ENCODE measurements at places on chromosomes 2 and 18.

DNA sequence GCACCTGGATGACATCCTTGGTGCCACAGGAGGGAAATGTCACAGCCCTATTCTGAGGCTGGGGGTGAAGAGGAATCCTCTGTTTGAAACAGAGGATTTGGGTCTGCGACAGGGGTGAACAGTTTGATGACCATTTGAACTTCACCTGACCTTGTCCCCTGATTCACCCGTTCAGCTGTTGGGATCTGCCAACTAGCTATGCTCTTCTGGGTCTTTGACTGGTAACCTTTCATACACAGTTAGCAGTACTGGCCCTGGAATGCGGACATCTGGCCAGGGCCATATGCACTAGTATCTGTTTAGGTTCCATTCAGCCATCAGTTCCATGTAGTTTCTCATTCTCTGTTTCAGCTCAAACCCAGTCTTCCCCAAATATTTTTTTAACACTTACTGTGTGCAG is 72.6 kb upstream of the MCFD2 start:
- DNase-seq, result no peak

DNA sequence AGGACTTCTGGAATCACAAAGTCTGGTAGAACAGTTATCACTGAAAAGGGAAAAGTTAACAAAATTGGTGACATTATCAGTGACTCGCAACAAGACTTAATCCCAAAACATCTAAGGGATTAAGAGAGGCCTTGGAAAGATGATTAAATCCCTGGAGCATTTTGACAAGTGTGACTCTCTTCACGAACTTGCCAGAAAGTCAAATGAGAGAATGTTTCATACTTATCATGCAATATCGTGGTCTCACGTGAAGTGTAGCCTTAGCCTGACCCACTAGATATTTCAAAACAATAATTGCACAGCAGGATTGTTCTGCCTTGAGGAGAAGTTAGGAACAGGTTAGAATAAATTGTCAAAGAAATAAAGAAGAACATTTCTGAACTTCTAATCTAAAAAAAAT is 104.5 kb downstream of the COL6A3 start:
- no peak for DNase-seq

- DNase-seq, result no peak
These were observed 122.6 kb upstream of the OTX1 start for GRCh38 chr2:62928015-62928414.

DNA sequence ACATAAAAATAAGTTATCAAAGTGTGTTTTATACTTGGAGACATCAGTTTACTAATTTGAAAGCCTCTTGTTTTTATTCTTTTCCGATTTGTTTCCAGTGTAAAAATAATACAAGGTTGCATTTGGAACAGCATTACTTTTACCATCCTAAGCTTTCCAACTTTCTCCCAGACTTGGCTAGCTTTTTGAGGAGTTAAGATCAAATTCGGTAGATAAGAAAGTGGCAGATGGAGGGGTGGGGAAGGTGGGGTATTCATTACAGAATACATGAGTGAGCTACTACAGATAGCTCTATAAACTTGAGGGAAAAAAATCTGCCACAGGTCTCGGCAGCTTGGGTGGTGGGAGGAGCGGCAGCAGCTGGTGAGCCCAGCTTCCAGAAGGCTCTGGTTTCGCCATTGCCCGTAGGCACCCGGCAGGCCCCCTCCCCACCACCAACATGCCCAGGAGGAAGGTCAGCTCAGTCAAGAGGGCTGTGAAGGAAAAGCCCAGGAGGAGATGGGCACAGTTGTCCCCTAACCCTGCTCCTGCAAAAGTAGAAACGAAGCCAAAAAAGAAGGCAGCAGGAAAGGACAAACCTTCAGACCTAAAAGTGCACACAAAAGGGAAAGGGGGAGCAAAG is 18.6 kb upstream of the RMC1 start:
- no peak for DNase-seq

DNA sequence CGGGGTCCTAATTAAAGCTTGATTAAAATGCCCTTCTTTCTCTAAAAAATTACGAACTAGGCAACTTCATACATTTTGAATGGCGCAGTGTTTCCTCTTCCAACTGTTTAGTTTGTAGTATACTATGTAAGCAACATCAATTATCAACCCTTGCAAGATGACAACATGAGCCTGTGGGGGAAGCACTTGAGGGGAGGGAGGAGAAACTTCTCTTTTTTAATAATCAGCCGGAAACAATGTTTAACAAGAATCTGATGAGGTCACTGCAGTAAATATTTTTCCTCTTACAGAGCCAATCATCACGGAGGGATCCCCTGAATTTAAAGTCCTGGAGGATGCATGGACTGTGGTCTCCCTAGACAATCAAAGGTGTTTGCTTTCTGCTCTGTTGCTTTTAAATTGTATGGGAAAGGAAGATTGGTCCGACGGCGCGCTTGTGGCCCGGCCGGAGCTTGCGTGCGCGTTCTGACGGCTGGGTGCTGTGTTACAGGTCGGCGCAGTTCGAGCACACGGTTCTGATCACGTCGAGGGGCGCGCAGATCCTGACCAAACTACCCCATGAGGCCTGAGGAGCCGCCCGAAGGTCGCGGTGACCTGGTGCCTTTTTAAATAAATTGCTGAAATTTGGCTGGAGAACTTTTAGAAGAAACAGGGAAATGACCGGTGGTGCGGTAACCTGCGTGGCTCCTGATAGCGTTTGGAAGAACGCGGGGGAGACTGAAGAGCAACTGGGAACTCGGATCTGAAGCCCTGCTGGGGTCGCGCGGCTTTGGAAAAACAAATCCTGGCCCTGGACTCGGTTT is 5.3 kb upstream of the DLX1 start:
- DNase-seq, result no peak

DNA sequence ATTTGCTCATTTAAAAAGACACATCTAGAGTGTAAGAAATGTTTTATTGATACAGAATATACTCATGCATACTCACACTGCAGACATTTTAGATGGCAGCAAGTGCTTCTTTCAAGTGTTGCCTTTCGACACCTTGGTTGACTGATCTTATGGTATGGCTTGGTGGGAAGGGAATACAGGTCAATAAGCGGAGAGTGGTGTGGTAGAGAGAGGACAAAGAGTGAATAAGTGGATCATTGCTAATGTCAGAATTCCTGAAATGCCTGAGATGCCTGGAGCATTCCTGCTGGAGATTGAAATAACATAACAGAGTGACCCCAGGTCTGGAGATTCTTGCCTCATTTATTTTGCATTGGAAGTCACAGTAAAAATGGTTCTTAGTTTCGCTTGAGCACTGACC is 76.7 kb downstream of the RND3 start:
- no peak for DNase-seq

DNA sequence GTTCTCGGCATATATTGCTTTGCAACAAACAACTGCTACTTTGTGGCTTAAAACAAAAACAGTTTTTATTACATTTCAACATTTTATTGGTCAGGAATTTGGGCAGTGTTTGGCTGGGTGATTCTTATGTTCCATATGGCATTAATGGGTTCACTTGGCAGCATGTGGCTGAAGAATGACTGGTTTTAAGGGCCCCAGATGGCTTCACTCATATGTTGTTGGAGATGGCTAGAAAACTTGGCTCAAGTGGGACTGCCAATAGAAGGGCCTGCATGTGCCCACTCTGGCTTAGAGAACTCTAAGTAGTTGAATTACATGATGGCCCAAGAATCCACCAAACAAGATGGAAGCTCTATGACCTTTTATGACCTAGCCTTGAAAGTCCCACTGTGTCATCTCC is 86.1 kb downstream of the FASTKD2 start:
- DNase-seq, result no peak

DNA sequence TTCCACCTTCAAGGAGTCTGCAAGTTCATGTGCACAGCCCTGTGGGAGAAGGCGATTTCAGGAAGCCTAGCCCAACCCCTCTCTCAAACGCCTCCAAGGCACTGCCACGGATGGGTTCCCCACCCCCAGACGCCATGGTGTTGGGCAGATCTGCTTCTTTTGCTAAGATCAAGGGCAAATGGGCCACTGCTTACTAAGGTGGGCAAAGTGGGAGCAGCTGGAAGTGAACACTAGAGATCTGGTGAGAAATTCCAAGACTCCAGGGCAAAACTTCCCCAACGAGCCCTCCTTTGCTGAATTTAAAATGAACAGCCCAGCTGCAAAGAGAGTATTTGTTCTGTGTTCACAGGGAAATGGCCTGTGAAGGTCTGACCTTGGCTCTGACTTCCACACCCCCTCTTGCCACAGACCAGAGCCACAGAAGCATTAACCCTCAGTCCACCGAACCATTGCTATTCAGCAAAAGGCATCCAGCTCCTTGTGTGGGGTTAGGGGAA is 45.1 kb upstream of the ZBTB7C start:
- DNase-seq, result no peak

DNA sequence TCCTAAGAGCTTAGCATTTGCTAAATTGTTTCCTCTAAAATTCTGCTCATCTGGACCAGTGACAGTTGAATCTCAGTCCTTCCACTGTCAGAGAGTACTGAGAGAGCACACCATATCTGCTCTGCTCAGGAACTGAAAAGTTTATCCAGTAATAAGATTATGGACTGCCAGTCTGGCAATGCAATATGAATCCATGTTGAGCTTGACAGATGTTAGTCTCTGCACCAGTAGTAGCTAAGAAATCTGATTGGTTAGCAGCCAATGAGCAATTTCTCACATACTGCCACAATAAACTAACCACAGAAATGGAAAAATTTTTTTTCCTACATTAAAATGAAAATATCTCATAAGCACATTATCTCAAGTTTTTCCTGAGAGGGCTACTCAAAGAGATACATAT is 2.3 kb downstream of the PRKD3 start:
- no peak for DNase-seq

- no peak for DNase-seq
These were observed 8.1 kb upstream of the NFATC1 start for GRCh38 chr18:79387615-79388014.

DNA sequence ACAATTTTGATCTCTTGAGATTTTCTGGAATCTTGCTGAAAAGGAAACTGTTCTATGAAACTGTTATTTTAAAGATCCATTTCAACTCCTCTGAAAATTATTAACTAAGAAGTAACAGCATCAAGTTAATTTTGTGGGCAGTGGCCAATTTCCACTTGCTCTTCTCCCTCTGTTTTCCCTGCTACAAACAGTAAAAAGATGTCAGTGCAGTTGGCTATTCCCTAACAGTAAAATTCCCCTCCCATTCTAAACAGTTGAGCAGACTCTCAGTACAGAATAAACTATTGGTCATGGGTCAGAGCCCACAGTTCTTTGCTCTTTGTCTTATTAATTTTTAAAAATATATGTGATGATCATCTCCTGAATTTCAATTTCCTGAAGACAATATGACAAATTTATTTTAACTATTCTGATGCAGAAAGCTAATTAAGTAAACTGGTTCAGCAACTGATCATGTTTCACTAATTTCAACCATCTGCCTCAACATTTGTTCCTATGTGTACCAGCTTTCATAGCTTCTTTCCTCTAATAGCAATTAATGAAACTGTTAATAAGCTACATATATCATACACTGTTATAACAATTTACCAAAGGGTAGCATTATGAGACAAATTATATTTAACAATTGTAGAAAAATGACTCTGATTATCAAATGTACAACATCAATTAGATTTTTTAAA is 41.1 kb upstream of the GALNT5 start:
- DNase-seq, result no peak

- no peak for DNase-seq
These were observed 77.5 kb downstream of the BAZ2B start for GRCh38 chr2:159538801-159539200.

DNA sequence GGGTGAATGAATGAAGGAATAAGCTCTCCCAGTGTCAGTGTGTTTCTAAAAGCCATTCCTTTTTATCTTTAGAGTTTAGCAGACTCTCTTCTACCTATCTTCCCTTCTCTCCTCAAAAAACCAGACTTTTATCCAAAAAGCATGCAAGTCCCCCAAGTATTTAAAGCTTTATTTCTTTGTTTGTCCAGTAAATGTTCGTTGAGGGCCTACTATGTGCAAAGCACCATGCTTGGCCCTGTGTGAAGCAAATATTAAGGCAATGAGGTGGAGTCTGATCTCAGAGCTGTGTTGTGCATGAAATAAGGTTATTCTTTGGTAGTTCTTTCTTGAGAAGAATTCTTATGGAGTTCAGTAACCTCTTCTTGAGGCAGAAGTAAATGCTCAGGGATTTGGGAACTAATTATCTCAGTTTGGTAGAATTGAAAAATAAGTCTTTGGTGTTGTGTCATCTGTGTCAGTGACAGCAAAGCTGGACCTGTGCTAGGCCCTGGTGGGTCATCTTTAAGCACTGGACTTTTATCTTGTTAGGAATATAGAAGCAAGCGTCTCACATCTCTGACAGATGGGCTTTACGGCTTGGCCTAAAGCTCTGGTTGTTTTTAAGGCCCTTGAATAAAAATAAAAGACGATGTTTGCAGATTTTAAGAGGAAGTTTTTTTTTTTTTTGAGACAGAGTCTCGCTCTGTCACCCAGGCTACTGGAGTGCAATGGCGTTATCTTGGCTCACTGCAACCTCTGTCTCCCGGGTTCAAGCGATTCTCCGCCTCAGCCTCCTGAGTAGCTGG is 28.1 kb upstream of the CASP10 start:
- no peak for DNase-seq

DNA sequence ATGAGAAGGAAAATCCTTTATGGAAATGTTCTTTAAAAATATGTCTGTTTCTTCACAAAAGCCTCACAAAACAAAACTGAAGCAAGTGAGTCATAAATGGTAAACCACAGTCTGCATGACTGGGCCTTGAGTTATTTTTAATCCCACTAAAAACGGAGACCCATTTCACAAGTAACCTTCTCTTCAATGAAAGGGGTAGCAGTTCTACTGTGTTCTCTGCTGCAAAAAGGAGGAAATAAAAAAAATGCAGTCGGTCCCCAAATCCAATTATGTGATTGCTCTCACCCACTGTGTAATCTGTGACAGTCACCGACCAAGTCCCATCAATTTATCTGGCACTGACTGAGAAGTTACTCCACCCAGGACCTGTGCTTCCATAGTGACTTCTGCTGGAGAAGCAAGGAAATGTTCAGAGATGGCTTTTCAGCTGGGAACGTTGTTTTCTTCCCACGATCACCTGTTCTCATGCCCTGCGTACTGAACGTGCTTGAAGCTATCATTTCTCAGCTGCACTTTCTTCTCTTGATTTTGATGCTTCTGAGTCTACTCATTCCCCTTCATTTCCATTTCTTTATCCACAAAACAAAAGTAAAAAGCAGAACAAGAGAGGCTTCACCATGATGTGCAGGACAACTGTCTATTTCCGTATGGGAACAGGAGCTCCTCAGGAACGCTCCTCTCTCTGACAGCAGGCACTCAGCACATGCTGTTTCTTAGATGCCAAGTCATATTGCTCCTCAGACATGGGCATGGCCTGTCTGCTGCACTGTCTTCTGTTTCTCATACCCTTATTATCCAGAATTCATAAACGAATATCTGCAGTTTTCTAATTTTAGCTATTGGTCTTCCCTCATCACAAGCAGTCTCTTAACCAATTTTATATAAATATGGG is 80.0 kb upstream of the TMEM200C start:
- DNase-seq, result no peak

- no peak for DNase-seq
These were observed 483.3 kb downstream of the BCL11A start for GRCh38 chr2:60070196-60070595.
